NB4 (cell line): ENCODE measurements at places on chromosomes 3 and 15.

DNA sequence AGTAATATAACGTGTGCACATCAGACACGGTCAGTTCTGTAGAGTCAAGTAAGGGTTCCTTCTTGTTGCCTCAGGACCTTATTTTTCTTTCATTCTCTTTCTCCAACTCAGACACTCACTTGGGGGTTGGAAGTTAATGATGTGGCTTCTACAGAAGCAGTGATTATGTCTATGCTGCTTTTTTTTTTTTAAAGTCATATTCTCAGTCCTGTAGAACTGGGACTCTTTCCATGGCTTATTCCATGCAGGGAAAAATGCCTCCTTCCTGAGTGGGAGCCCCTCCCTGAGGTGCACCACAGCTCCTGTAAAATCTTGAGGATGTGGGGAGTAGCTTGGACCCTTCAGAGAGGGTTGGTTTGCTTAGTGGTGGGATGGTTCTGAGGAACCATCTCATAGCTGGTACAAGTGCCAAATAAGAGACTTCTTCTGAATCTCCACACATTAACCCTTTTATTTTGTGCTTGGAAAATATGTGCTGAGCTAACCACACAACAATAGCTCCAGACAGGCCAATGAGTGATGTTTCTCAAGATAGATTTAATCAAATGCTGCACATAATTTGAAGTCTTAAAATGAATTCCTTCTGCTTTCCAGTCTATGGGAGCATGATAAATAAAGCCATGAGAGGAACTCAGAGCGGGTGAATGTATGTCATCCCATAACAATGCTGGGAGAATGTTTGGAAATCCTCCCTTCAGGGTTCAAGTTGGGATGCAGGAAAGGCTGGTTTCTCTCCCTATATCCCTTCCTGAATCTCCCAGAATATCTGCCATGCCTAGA is 23.3 kb upstream of the FSTL1 start:
- no peak for DNase-seq

- no peak for DNase-seq
Observed at GRCh38 chr15:27201425-27201824, 230.4 kb downstream of the GABRG3 start.

DNA sequence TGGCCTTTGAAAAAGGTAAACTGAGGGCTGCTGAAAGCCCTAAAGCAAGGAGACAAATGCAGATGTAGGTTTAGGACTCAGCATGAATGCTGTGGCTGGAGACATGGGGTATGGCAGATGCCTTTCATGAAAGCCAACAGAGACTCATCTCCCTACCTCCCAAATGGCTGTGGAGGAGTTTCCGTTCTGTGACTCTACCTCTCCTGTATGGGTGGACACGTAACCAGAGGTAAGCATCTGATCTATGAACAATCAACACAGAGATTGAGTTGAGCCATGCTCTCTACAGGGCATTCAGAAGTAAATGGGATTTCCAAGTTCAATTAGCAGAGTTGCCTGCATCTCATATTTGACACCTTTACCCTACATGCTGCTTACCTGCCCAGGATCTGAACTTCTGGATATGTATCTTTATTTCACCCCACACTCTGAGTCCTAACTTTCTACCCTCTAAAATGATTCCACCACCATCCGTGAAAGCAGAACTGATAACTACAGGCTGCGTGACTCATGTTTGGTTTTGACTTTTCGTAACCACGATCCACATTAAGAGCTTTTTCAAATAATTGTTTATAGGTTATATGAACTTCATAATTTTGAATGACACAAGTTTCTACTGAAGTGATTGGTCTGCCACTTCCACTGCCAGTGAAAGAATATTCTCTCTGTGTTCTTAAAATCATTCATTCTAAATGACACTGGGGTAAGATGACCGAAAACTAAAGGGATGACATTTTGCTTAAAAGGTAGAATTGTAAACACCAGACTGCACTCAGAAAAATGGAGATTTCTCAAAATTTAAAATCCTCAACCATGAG is 1058.7 kb downstream of the FHIT start:
- peak; percentile 8 for DNase-seq

GRCh38 chr15:70121624-70122302 is 24.0 kb upstream of the TLE3 start:
- DNase-seq = no peak

DNA sequence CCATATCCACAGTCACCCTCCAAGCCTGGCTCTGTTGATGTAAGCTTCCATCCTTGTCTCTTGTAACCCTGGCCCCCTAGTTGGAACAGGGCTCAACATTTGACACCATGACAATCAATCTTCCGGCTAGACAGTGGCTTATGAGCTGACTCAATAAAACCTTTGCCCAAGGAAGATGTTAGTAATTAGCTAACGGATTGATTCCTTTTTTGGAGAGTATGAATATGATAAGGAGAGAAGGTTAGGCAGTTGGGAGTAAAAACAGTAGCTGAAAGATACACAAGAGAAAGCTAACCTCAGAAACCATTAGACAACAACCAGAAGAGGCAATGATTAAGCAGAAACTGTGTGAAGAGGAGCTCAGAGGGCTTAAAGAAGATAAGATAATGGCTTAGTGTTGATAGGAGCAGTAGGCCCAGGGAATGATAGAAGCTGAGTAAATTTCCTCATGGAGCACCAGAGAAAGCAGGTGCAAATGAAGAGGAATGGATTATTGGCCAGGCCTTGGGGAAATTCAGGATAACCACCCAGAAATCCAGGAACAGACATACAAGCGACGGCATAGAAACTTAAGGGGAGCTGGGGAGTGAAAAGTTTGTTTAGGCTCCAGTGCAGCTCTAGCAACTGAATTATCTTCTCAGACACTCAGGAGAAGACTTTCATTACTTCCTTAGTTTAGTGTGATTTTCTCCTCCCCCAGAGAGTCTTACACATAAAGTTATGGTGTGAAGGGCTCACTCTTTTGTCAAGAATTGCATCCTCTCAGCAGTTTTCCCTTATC is 7.8 kb upstream of the RFX7 start:
- DNase-seq = no peak

GRCh38 chr3:25495726-25496253 is 67.7 kb downstream of the RARB start:
- DNase-seq = no peak

- DNase-seq = no peak
Observed at GRCh38 chr3:197829397-197830045, 38.5 kb downstream of the LRCH3 start.

- DNase-seq = peak; percentile 79
Observed at GRCh38 chr3:158802409-158803268, 785 bp downstream of the MFSD1 start.

DNA sequence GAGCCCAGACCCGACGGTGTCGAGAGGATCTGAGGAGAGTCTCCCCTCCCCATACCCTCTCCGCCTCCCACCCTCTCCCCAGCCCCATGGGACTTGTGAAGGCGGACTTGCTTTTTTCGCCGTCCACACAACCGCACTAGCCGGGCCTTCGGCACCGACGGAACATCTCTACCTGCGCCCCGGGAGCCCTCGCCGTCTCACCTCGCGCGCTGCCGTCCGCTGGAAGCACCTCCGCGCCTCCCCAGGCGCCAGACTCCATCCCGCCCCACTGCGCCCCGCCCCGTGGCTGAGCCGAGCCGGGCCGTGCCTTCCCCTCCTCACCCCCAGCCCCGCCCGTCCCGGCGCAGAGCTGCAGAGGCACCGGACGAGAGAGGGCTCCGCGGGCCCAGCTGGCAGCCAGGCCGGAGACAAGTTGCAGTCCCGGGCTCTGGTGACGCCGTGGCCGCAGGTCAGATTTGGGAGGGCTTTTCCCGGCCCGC is at the start of the genes DUOX1 and DUOXA1:
DUOX1 (plus strand) TSS at position 344 of the 479 bp plus-strand sequence. CDS start 1,973 bp downstream, outside the sequence.
DUOXA1 (minus strand) TSS at position 229 of the 479 bp plus-strand sequence. CDS start 6,865 bp downstream, outside the sequence.
- no peak for DNase-seq

- DNase-seq = no peak
Observed at GRCh38 chr3:159802864-159803263, 185.8 kb upstream of the IL12A start.

DNA sequence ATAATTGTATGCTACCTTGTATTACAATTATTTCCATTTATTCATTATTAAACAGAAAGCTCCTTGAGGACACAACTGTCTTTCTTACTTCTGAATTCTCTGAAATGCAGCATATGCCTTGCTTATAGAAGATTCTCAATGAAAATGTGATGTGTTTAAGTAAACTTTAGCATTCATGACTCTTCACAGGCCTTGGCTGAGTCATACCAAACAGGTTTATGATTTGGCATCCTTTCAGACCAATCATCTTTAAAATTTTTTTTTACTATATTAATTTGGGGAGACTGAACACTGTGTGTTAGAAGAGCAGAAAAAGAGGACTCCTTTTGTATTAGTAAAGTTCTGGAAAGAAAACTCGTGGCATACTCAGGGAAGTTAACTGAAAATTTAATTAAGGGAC is 6.4 kb upstream of the GALK2 start:
- DNase-seq = no peak

DNA sequence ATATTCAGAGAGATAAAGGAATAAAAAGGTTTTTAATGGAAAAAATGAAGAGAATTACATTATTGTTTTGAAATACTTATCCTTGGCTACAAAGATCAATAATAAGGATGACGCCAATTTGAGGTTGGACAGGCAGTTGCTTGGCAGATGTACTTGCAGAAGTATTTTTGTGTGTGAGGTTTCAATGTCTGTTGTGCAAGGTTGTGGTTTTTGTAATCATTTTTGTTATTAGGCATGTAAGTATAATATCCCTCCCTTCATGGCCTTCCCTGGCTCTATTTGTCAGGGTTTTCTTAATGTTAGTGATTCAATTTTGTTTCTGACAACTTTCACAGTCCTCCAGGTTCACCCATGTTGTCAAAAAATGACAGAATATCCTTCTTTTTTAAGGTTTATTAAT is 105.9 kb downstream of the OTOL1 start:
- peak; percentile 3 for DNase-seq

DNA sequence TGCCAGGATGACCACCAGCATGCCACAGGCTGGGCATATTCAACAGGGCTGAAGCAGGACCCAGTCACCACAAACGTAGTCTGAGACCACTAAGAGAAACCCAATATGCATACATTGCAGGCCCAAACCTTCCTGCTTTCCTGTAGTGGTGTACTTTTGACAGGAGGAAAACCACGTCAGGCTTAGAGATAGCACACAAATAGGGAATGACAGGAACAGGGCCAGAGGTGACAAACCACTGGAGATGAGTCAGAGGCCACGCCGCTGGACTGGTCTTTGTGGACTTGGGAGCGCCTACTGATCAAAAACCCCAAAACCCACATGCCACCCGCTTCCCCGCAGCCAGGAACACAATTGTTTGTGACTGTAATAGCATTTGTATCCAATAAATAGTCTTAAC is 3.6 kb upstream of the EFCAB12 start:
- no peak for DNase-seq

DNA sequence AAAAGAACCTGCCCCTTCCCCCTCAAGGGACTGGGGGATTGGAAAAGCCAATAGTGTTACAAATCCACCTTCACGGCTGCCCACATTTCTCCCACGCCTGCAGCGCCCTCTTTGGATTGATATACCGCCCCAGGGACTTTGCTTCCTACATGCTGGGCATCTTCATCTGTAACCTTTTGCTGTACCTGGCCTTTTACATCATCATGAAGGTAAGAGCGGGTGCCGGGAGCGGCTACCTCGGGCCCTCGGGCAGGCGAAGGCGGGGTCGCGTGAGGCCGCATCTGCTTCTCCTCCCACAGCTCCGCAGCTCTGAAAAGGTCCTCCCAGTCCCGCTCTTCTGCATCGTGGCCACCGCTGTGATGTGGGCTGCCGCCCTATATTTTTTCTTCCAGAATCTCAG is 73.1 kb downstream of the USF3 start:
- DNase-seq = no peak

- DNase-seq = no peak
Observed at GRCh38 chr15:91528801-91529200, 324.7 kb upstream of the SLCO3A1 start.

- no peak for DNase-seq
Observed at GRCh38 chr3:189040656-189041335, 131.0 kb upstream of the TPRG1 start.

DNA sequence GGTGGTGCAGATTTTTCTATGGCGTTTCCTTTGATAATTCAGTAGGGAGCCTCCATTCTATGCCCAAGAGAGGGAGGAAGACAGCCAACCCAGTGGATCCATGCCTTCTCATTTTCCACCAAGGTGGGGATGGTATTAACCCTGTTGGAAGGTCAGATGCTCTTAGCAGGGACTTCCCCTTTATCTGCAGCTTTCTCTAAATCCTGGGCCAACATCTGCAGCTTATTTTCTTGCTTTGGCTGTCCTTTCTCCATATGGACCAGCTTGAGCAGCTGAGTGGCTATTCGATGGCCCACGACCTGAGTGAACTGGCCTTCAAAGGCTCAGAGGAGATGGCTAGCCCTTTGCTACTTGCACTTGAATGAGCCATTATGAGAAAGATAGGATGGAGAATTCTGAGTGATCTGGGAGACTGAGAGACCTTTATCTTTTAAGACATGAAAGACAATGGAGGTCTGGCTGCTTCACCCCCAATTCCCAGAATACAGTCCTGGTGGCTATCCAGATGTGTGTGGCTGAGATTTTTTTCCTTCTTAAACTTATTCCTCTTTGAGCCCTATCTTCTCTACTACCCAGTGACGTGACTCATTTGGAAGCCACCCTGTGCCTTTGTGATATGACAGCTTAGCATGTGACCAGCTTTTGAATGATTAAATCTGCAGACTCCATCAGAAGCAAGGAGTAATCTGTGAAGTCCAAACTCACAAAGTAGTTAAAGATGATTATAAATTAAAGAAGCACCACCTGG is 39.6 kb upstream of the TRAK1 start:
- DNase-seq = no peak

DNA sequence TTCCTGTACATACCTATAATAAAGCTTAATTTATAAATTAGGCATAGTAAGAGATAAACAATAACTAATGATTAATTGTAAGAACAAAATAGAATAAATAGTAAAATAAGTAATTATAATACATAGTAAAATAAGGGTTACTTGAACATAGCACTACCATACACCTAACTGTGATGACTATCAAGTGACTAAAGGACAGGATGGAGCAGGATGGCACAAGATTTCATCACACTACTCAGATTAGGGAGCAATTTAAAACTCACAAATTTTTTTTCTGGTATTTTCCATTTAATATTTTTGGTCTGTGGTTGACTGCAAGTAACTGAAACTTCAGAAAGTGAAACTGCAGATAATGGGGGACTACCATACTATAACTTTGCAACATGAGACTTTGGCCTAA is 14.8 kb downstream of the RFX7 start:
- no peak for DNase-seq

GRCh38 chr3:155608228-155608920 is 136.5 kb downstream of the PLCH1 start:
- no peak for DNase-seq

GRCh38 chr3:184656829-184657681 is 54.8 kb downstream of the MAGEF1 start:
- no peak for DNase-seq
